ENCODE measurements at places on chromosomes 7 and 10.

DNA sequence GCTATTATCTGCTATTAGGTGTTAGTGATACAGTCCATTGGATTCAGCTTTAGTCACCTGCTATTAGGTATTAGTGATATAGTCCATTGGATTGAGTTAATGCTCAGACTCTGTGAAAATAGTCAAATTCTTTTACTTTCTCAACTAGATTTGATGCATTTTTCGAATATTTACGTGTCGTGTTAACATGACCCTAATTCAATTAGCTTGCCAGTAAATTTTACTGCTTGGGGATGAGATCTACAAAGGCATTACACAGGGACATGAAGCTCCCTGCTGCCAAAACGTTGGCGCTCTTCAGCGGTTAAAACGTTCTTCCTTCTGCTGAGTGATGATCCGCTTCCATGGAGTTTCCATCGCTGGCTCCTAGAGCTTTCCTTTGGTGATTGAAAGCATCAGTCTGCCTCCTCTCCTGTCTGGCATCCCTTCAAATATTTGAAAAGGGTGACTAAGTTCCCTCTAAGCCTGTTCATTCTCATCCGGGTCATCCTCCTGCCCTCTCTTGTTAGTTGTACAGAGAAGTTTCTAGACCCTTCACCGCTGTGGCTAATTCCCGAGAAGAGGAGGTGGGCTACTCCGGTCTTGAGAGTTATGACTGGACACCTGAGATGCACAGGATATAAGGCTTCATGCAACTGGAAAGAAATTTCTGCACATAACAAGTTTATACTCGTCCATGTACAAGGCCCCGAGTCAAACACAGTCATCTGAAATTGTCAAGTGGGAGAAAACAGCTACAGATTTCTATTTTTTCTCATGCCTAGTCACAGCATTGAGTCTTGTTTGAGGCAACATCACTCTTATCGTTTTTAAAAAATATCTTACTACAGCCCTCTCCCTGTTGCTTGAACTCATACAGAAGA, 254.0 kb downstream of the KLF6 start:
- DNase-seq = peak; percentile 74

DNA sequence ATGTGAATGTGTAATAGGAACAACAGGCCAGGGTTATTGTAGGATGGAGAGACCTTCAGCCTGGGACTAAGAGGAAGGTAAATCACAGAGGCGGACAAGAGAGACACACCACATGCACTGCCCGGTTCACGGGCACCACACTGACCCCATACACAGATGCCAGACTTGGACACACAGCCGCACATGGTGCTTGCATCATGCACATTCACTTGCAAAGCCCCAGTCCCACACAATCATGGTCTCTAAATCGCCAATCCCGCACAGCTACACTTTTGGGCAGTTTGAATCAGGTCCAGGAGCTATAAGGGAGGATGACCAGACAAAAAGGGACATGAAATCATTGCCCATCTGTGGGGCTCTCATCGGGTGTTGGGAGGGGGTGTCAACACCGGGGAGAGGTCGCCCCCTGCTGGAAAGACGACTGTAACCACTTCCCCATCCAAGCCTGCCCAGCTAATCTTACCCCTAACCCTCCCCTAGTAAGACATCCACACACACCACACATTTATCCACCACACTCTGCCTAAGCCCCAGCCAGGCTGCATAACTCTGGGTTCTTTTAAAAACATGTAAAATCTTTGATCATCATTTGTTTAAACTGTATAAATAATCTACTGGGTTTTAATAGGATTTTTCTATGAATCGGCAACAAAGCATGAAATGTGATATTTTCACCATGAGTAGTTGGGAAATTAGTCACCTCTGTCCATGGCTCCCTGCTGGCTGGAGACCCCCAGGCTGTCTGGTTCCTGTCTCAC, 40.5 kb upstream of the SLF2 start:
- peak; percentile 69 for DNase-seq

GRCh38 chr10:62183857-62184795, 84.5 kb downstream of the RTKN2 start:
- no peak for DNase-seq

GRCh38 chr10:124916098-124916584, 25.8 kb upstream of the ZRANB1 start:
- DNase-seq = peak; percentile 44

GRCh38 chr7:64999165-65000004, 7.1 kb downstream of the ERV3-1 start:
- no peak for DNase-seq

DNA sequence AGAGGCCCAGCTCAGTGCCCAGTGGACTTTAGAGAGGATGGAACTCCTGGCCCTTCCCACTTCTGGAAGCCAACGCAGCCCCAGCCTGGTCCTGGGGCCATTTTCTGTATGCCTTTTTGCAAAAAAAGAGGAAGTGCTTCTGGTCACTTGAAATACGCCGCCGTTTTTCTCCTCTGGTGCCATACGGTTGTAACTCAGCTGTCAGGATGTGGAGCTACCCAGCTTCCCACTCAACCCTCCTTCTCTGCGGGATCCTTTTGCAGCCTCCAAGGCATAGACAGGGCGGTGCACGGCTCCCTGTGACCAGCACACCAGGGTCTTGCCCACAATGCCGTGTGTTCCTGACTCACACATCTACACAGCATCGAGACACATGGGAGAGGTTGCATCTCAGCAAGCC, 369.6 kb downstream of the TCERG1L start:
- DNase-seq = no peak

- DNase-seq = peak; percentile 99
Observed at GRCh38 chr10:4663162-4663992, 162.6 kb upstream of the AKR1E2 start.

DNA sequence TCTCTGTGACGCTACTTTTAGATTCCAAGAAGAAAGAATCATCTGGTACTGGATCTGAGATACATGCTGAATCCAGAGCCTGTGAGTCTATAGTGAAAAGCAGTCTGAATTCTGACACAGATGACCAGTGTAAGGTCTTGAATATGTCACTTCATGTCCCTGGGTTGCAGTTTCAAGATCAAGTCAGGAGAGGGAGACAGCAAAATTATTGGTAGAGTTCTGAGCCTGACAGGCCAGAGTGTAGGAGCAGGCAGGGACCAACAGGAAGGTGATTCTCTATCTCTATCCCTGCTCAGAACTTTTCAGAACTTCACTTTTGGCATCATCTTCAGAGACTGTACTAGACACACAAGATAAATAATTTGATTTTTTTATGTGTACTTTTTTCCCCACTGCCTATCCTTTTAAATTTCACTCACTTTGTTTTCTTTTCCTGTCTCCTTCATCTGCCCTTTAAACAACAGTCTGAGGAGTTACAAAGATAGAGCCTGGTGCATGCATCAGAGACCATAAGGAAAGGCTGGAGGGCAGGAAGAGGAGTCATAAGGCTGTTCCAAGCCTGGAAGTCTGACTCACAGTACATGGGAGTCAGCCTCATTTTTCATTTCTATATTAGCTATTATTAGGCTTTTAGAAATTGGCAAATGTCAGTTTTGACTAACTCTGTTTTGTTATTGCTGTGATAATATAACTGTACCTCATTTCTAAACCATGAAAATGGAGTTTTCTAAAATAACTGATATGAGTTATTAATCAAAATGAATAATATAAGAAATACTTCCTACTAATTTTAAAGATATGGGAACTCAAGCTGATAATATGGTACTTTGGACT, 120.2 kb upstream of the TMEM229A start:
- peak; percentile 50 for DNase-seq

GRCh38 chr7:80536426-80536825, 24.6 kb upstream of the GNAT3 start:
- no peak for DNase-seq

- DNase-seq = no peak
Observed at GRCh38 chr7:32347244-32347828, 142.8 kb downstream of the LSM5 start.

DNA sequence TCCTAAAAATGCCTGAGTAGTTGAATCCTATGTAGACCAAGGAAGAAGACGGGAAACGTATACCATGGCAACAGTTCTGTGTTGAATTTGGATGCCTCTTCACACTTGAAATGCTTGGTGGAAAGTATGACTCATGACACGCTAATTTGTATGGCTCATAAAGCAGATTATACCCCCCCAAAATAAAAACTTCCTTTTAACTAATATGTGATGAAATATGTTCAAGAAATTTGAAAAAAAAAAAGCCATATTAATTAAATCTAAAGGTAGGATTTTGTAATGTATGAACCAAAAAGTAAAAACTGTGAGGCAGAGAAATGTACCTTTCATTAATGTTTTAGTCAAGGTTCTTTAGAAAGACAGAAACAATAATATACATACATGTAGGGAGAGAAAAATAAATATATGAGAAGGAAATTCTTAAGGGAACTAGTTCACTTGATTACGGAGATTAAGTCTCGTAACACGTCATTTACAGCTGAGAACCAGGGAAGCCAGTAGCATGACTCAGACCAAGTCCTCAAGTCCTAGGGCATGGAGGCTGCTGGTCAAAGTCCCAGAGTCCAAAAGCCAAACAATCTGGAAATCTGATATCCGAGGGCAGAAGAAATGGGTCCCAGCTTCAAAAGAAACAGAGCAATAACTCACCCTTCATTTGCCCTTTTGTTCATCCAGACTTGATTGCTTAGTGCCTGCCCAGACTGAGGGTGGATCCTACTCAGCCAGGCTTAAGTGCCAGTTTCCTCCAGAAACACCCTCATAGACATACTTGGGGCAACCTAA, 485.1 kb downstream of the SEMA3D start:
- DNase-seq = peak; percentile 84

DNA sequence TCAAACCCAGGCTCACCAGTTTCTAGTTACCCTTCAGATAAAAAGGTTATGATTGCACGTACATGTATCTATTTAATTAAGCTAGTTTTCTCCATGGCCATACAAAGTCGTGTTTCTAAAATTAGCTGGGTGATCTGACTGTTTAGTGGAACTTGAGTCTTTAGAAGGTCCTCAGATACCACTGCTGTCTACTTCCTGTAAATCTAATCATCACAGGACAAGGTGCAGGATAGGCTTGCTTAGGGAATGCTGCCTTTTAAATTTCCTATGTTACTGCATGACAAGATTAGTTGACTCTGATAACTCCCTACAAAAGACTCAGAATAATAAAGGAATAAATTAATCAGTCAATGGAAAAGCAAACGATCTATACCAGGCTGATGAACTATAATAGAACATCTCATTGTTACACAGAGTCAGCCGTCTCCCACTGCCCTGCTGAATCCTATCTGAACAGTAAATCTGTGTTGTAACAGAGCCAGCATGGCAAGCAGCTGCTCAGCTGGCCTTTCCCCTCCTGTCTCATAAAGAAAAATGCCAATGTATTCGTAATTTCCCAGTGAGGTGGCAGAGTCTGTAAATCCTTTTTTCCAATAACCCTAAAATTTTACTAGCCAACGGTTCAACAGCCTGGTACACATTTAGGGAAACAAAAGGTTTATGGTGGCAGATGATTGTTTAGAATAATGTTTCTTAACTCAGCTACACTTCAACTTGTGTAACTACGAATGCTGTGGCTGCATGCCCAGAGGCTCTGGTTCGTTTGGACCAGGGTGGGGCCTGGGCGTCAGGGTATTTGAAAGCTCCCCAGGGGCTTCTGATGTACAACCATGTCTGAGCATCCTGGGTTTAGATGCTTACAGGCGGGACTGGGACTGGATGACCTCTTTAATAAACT, 318.0 kb downstream of the PAXIP1 start:
- no peak for DNase-seq

DNA sequence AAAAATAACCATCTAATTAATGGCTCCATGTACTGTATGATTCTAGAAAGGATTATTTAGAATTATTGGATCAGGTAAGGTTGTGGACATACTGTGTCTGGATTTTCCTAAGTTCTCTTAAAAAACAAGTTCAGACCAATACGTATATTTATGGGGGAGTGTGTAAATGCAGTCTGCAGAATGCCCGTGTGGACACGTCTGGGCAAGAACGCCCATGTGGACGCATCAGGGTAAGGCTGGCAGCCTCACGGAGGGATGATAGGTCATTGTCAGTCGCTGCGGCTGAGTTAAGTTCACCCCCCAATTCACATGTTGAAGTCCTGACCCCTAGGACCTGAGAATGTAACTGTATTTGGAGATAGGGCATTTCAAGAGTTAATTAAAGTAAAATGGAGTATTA, 160.0 kb upstream of the SHH start:
- no peak for DNase-seq

GRCh38 chr10:84333864-84334451, 5.6 kb downstream of the CCSER2 start:
- peak; percentile 16 for DNase-seq

GRCh38 chr10:88879534-88880281, at the start of gene STAMBPL1:
STAMBPL1 (plus strand) TSS chr10:88880245; CDS start chr10:88901709, 21,464 bp downstream.
- no peak for DNase-seq

- DNase-seq = peak; percentile 99
Observed at GRCh38 chr10:21315645-21316220, 209.7 kb downstream of the SKIDA1 start.

DNA sequence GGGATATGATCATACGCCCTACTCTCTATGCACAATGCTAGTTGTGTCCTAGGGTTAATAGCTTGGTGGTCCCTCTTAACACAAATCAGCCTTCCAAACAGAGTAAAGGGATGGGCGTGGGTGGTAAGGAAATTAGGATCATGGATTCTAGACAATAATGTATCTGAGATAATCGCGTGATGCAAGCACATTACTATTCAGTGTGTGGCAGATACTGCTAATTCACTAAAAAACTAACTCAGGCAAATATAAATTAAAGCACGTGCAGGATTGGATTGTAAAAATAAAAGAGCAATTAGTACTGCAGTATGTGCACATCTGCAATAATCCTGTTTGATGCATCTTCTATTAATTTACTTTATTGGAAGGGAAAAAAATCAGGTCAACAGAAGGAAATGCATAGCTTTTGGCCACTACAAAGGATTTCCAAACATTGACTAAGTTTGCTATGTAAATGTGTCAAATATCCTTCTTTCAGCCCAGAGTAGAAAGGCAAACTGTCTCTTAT, 22.0 kb downstream of the TWIST1 start:
- DNase-seq = no peak

- DNase-seq = no peak
Observed at GRCh38 chr10:46234431-46235060, 52.3 kb upstream of the ANTXRL start.

DNA sequence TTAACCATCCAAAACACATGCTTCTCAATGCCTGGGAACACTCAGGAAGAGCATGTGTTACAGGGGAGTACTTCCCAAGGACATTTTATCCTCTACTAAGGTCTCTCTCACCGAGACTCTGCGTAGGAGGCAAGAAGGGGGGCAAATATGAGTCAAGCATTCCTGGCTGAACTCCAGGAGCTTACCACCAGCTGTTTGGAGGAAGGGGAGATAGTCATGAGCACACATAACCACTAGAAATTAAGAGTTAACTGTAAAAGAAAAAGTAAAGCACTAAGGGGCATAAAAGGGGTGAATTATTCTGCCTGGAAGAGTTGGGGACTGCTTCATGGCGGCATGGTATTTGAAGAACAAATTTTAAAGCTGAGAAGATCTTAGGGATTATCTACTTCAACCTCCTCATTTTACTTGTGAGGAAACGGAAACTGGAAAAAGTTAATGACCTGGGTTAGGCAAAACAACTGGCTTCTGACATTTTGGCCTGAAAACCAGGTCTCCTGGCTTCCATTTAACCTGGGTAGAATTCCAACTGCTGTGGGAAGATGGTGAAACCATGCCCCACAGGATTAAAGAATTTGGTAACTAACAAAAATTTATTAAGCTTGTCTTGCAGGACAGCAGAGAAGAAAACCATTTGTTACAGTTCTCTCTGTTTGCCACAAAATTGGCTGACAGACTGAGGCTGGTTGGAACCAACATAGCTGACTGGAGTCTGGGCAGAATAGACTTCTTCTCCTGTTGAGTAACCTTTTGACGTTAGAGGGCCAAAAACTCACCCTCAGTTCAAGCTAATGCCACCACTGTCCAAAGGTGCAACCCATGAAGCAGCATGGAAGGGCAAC, 85.5 kb downstream of the SLC25A13 start:
- DNase-seq = peak; percentile 81

GRCh38 chr7:75842836-75843446, 29.3 kb upstream of the CCL24 start:
- DNase-seq = no peak
